Activated CD4-positive, alpha-beta T cell treated with anti-CD3 and anti-CD28 coated beads for 36 hours (primary cell): ENCODE measurements at places on chromosomes 4 and X. TPM values are rescaled to one million over a fixed set of nuclear protein-coding genes. Genes with fewer than 3 reads are reported as not detected.

DNA sequence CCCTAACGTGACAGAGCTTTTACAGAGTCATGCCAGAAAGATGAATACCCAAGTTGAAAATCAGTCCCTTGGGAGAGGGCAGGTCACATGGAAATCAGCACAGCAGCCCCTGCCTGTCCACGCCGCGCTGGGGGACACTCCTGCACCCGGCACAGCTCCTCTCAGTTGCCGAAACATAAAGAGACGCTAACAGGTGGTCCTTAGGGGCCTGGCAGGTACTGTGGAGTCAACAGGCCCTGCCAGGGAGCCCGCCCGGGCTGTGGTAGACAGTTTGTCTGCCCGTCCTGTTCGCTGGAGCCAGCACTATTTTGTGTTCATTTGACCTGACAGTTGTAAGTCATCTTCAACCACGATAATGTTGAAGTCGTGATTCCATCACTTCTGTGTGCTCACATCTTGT lies 30.5 kb downstream of the NELFA start:
- no peaks in the 10 kb centered on the region for H3K27me3 ChIP-seq
- H3K4me3 ChIP-seq: no peak overlapping the region
- H3K36me3 ChIP-seq: peaks cover 59% of the 10 kb centered on the region
- H3K4me1 ChIP-seq: no peaks in the 10 kb centered on the region
- DNase-seq: no peak

- no peak overlapping the region for H3K27ac ChIP-seq
- H3K27me3 ChIP-seq: peaks cover 2% of the 10 kb centered on the region
- H3K36me3 ChIP-seq: no peaks in the 10 kb centered on the region
- no peaks in the 10 kb centered on the region for H3K4me1 ChIP-seq
- no peak for DNase-seq
Observed at GRCh38 chr4:114187592-114187991, 208.1 kb upstream of the ARSJ start.

DNA sequence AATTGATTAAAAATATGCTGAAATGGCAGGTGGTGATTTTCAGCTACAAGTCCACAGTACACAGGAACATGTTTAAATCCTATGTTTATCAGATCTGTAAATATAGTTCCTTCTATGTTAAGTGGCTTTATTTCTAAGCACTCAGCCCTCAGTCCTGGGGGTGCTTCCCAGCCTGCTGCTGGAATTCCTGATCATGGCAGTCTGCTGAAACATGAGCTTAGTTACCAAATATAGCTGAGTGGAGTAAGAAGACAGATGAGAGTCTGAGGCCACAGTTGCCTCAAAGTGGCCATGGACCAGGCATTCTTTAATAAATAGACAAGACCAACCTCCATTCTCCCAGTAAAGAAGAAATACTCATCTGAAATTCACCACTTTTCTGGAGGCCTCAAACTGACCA lies 17.1 kb upstream of the DDX60 start:
- no peak for DNase-seq
- no peak overlapping the region for H3K27ac ChIP-seq
- no peak overlapping the region for H3K4me3 ChIP-seq
- no peaks in the 10 kb centered on the region for H3K36me3 ChIP-seq
- H3K27me3 ChIP-seq: no peaks in the 10 kb centered on the region

DNA sequence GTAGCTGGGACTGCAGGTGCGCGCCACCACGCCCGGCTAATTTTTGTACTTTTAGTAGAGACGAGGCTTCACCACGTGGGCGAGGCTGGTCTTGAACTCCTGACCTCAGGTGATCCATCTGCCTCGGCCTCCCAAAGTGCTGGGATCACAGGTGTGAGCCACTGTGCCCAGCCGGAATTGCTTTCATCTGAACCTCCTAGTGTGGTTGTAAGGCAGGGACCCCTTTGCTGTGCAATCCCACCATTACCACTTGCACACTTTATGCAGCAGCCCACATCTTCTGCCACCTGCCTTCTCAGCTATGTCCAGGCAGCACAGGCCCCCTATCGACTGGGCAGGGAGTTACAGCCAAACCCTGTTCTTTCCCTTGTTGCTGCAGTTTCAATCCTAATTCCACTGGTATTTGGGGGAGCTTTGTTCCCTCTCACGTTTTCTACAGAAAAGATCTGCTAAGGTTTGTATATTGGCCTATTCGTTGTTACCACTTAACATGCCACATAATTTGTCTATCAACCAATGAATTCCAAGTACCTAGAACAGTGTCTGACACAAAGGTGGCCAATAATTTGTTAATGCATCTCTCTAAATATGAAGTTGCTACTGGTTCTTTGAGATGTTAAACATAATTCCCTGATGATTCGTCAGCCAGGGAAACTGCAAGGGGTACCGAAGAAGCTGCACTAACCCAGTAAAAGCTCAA lies 6.5 kb downstream of the RPL39 start:
- peak overlapping the region; percentile 34 for H3K27ac ChIP-seq
- DNase-seq: peak; percentile 63
- H3K4me3 ChIP-seq: no peak overlapping the region
- H3K4me1 ChIP-seq: peaks cover 25% of the 10 kb centered on the region
- H3K27me3 ChIP-seq: no peaks in the 10 kb centered on the region

DNA sequence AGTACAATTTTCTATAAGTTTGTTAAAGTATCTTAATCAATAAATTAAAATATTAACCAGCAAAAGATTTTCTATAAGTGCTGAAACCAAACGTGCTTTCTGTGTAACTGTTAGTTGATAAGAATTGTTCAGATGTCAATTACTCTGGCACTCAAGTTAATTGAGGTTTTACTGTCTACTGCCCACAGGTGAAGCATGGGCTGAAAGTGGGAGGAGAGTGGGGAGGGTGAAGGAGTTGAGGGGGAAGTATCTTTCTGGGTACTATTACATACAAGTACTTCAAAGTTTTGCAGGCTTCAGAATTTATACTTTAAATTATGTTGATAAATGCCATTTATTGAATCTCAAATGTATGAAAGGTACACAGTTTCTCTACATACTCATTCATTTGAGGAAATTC lies 19.1 kb upstream of the CXCL3 start:
- no peak for DNase-seq
- H3K4me3 ChIP-seq: no peak overlapping the region
- no peaks in the 10 kb centered on the region for H3K36me3 ChIP-seq

GRCh38 chrX:16827225-16827624 lies 41.0 kb downstream of the TXLNG start:
- no peak overlapping the region for H3K27ac ChIP-seq
- H3K36me3 ChIP-seq: peaks cover 25% of the 10 kb centered on the region
- no peak for DNase-seq
- peaks cover 16% of the 10 kb centered on the region for H3K4me1 ChIP-seq
- H3K27me3 ChIP-seq: no peaks in the 10 kb centered on the region

DNA sequence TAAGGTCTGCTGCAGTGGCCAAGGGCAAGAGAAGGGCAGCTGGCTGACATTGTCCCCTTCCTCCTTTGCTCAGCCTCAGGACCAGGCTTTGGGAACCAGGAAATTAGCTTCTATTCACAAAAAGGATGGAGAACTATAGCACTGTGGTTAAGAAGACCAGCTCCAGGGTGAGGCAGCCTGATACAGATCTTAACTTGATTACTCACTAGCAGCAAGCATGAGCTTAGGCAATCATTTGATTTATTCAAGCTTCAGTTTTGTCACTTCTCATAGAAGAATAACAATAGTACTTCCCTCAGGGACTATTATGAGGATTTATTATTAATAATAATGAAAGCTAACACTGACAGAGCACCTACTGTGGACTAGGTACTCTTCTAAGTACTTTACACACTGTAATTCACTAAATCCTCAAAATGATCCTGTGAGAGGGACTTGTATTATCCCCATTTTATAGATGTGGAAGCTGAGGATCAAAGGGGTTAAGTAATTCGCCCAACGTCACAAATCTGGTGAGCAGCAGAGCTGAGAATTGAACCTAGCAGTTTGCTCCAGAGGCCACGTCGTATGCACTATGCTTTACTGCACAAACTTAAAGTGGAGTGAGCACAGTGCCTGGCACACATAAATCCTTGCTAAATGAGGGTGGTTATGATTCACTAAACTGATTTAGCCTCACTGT lies 130.4 kb upstream of the PAK3 start:
- no peak for DNase-seq
- H3K36me3 ChIP-seq: no peaks in the 10 kb centered on the region
- no peaks in the 10 kb centered on the region for H3K27me3 ChIP-seq
- no peaks in the 10 kb centered on the region for H3K4me1 ChIP-seq
- no peak overlapping the region for H3K27ac ChIP-seq

DNA sequence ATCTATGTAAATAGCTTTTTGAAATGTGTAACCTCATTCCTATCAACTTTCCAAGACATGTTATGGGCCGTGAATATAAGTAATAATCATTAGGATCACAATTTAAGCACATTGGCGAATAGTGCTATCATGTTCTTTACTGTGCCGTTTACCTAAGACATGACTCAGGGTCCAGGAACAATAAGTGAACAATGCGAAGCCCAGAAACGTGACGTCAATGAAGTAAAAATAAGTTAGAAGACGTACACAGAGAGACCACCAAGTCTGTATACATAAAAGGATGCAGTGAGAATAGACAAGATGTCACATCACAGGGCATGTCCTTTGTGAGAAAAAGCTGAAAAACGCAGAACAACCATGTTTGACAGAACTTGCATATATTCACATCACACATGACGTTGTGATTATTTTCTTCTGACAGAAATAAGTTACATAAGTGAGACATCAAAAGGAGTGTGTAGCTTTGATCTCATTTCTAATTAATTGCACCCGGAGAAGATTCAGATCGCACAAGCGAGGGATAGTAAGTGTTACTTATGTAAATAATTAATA lies 49.4 kb upstream of the FAT1 start:
- no peak for DNase-seq
- no peak overlapping the region for H3K4me3 ChIP-seq
- H3K27ac ChIP-seq: no peak overlapping the region
- no peaks in the 10 kb centered on the region for H3K4me1 ChIP-seq
- H3K27me3 ChIP-seq: no peaks in the 10 kb centered on the region

- H3K36me3 ChIP-seq: no peaks in the 10 kb centered on the region
- no peak overlapping the region for H3K27ac ChIP-seq
- H3K27me3 ChIP-seq: no peaks in the 10 kb centered on the region
- H3K4me1 ChIP-seq: no peaks in the 10 kb centered on the region
Observed at GRCh38 chrX:6930307-6930849, 217.1 kb upstream of the STS start.

GRCh38 chrX:97199501-97199900 lies 315.8 kb downstream of the RPA4 start:
- H3K36me3 ChIP-seq: peaks cover 4% of the 10 kb centered on the region
- H3K27me3 ChIP-seq: no peaks in the 10 kb centered on the region
- no peak overlapping the region for H3K4me3 ChIP-seq
- DNase-seq: no peak
- H3K4me1 ChIP-seq: no peaks in the 10 kb centered on the region

- H3K4me1 ChIP-seq: no peaks in the 10 kb centered on the region
- no peak for DNase-seq
- H3K36me3 ChIP-seq: no peaks in the 10 kb centered on the region
- no peak overlapping the region for H3K4me3 ChIP-seq
Observed at GRCh38 chrX:132146456-132146855, 18.6 kb upstream of the FRMD7 start.

DNA sequence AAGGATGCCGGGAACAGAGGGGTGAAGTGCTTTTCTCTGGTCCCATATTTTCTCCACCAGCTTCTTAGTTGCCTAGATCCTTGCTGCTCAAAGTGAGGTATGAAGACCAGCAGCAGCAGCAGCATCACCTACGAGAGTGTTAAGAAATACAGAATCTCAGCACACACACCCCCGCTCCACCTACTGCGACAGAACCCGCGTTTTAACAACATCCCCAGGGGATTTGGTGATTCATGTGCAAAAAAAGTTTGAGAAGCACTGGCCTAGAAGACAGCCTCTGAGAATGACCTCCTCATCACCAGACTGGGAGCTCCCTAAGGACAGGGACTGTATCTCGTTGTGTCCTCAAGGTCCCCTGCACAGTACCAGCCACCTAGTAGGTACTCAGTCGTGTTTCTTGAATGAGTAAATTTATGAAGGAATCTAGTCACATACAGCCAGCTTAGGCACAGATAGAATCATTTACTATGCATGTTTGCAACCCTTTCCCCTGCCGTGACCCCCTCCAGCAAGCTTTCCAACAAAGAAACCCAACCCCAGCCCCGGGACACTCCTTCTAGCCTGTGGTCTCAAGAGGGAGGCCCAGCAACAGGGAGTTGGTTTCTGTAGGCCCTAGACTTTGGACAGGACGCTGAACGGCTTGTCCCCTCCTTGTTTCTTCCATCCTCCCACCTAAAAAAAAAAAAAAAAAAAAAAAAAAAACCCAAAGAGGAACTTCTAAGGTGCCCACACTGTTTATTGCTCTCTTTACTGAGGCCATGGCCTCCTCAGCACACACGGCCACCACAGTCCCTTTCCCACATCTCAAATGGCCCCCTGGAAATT lies 21.5 kb downstream of the RTL5 start:
- peaks cover 5% of the 10 kb centered on the region for H3K4me1 ChIP-seq
- no peak overlapping the region for H3K27ac ChIP-seq
- no peak for DNase-seq
- no peak overlapping the region for H3K4me3 ChIP-seq
- no peaks in the 10 kb centered on the region for H3K36me3 ChIP-seq
- H3K27me3 ChIP-seq: peaks cover 11% of the 10 kb centered on the region

Gene PPP2R2C
- 0.12 TPM for total RNA-seq

DNA sequence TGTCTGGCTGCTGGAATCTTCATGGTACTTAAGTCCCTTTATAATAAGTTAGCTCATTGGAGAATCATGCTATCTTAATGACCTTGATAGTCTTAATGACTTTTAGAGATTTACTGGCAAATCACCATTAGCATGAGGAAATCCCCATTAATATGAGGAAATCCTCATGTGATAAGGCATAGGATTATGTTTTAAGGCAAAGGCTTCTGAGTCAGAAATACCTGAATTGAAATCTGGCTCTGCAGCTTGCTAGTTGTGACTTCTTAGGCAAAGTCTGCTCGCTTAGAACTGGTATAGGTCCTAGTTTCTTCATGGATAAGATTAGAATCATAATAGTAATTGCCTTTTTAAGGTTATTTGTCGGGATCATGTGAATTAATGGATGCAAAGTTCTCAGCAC lies 190.2 kb upstream of the BANK1 start:
- H3K27me3 ChIP-seq: no peaks in the 10 kb centered on the region
- H3K4me1 ChIP-seq: no peaks in the 10 kb centered on the region
- H3K36me3 ChIP-seq: no peaks in the 10 kb centered on the region
- no peak overlapping the region for H3K4me3 ChIP-seq
- DNase-seq: no peak

Gene PPID
- total RNA-seq: 72.0 TPM

Gene CLDN34
- total RNA-seq: not detected

GRCh38 chr4:101050088-101050836 lies 297.1 kb downstream of the PPP3CA start:
- no peak overlapping the region for H3K27ac ChIP-seq
- no peak overlapping the region for H3K4me3 ChIP-seq
- H3K36me3 ChIP-seq: no peaks in the 10 kb centered on the region
- DNase-seq: no peak
- H3K27me3 ChIP-seq: no peaks in the 10 kb centered on the region
- H3K4me1 ChIP-seq: peaks cover 13% of the 10 kb centered on the region

DNA sequence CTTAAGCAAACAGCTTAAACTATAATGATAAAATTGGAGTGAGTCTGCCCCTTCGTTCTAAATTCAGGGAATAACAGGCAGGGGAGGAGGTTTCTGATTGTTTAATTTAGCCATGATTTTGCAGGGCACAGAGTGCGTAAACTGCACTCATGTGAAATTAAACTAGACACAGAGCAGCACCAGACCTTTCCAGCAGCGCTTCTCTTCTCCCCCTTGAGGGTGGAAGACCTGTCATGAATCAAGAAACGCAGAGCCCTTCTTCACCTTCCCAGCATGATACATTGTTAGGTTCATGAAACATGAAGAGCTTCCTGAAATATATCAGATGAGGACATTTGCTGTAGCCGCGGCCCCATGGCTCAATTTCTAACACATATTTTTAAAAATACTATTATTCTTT lies 63.1 kb downstream of the FAM114A1 start:
- no peaks in the 10 kb centered on the region for H3K36me3 ChIP-seq
- peaks cover 9% of the 10 kb centered on the region for H3K4me1 ChIP-seq
- no peak overlapping the region for H3K4me3 ChIP-seq
- H3K27ac ChIP-seq: no peak overlapping the region
